ENCODE measurements at places on chromosomes 1 and 21.

DNA sequence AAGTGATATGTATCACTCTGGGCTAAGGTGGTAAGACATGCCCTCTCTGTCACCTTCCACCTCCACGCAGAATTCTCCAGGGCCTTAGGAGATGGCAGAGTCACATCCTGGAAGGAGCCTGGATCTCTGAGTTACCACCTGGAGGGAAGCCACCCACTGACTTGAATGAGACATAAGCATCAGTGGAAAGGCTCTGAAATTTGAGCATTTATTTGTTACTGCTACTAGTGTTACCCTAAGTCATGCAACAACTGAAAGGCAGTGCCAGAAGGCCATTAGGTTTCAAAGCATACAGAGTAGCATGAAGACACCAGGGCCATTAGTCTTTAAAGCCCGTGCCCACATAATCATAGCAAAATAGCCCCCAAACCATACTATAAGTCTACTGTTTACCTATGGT, 230.3 kb upstream of the IRF2BP2 start:
- DNase-seq, result no peak

- no peak for DNase-seq
Measured at GRCh38 chr1:214003233-214003632, 15.5 kb downstream of the PROX1 start.

GRCh38 chr21:26850116-26850643, 5.0 kb upstream of the ADAMTS1 start:
- no peak for DNase-seq

DNA sequence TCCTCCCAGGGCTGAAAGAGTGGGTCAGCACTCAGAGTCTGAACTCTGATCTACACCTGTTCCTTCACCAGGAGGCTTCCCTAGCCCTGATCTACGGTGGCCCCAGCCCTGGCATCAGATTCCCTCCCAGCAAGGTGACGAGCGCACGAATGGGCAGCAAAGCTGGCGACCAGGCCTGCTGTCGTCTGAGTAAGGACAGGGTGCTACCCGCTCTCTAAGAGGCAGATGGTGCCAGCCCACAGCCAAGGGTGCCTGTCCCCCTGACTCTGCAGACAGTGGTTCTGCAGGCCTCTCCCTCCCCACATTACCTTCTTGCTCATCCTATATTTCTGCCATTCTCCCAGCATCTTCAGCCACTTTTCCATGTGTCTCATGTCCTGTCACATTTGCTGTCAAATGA, 10.3 kb upstream of the SMYD3 start:
- no peak for DNase-seq

DNA sequence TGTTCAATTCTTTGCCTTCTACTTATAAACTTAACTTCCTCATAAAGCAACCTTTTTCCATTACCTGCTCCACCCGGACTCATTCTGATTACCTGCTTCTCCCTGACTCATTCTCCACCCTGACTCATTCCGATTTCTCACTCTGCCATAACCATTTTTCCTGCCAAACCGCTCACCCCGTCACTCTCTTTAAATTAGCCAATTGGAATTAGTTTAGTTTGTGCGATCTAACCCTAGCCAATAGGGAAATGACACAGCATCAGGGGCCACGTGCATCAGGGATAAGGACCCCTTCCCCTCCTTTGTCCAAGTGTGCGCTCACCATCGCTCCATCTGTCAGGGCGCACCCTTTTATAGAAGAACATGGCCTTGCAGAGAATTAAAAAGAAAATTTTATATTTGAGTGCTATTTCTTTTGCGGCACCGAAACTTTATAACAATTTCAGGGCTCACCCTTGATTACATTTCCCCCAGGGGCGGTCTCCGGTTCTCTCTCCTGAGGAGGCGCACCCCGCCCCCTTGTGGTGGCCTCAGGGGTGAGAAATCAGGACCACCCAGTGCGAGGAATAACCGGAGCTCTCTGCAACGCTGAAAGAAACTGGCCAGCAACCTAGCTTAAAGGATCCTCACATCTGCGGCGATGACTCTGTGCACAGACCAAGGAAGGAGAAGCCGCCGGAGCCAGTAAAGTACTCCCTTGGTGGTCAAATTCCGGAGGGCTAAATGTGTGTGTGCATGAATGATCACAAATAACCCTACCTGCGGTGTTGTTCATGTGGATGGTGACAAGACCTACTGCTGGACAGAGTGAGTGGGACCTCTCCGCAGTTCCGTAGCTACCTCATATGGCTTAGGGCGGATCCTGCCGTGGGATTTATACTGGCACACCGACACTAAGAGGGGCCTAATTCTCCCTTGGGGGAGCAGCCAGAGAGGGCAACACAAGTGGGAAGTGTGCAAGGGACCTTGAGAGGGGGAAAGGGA, 30.3 kb upstream of the CBR3 start:
- no peak for DNase-seq

DNA sequence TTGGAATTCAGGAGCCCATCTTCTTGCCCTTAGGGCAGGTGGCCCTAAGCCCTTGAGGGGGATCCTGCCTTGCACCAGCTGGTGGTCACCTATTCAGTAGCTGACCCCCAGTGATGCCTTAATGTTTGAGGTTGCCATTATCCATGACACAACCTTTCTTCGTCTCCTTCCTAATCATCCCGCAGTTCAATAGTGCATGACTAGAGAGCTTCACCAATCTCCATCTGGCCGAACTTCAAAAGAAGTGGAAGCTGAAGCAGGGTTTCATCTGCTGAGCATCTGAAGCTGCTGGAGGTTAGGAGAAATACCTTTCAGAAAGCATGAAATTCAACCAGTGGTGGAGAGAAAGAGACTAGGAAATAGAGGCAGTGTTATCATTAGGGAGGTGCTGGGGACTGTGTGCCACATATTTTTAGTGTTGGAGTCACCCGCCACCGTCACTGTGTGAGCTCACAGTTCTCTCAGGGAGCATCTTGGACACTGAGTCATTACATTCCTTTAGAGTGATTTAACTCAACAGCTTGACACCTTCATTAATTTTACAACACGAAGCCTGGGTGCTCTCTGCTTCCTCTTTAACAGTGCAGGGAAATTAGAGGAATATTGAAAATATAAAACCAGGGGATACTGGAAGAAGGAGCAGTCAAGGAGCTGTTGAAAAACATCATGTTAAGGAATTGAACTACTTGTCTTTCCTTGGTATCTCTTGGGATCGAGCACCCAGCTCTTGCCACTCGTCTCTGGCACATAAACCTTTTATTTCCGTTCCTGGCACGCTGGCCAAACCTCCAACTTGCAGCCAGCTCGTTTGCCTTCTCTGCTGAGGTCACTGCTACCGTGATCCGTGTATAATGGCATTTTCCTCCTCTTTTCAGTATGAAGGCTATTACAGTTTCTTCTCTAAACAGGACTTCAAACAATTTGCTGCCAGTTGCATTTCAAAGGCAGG, 53.6 kb downstream of the PEX14 start:
- DNase-seq, result peak; percentile 49
